ENCODE measurements at places on chromosomes 2 and 18. TPM values are rescaled to one million over a fixed set of nuclear protein-coding genes. Genes with fewer than 3 reads are reported as not detected.

GRCh38 chr2:147844697-147845410, at the start of gene ACVR2A:
TSS of gene ACVR2A (plus strand) at chr2:147845029. CDS start at chr2:147845153, 124 bp downstream.
- H3K4me1 ChIP-seq, result peaks cover 6% of the 10 kb centered on the region
- no peaks in the 10 kb centered on the region for H3K27me3 ChIP-seq
- H3K27ac ChIP-seq, result peak within 1 kb of the TSS; percentile 34
- peak within 1 kb of the TSS; percentile 99 for H3K4me3 ChIP-seq

DNA sequence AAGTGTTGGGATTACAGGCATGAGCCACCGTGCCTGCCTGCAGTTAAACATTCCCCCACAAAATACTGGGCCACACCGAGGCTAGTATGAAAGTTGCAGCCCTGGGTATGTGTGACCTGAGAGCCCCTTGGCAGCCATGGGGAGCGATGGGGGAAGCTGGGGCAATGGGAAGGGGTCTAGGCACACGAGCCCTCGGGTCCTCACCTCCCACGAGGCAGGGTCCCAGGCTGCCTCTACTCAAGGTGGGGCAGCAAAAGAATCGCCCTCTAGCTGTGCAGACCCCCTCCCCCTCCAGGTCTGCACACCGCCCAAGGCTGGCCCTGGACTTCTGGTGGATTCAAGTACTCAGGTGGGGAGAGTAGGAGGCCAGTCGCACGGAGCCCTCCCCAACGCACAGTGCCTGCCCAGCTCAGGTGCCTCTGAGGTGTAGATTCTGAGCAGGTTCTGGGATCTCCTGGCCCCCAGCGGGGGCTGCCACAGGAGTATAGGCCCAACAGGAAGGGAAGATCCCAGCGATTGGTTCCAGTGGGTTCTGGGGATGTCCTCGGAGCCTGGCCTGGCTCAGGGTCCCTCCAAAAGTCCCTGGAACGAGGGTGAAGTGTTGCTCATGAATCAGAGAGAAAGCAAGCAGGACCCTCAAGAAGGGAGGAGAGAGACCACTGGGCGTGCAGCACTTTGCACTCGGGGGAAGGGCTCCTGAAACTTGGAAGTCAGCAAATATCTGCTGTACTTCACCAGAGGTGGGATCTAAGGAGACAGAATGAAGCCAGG, 2.6 kb downstream of the GPR35 start:
- no peaks in the 10 kb centered on the region for H3K27me3 ChIP-seq
- no peaks in the 10 kb centered on the region for H3K36me3 ChIP-seq
- H3K27ac ChIP-seq, result no peak overlapping the region
- DNase-seq, result peak; percentile 44
- no peaks in the 10 kb centered on the region for H3K4me1 ChIP-seq
- H3K4me3 ChIP-seq, result no peak overlapping the region

DNA sequence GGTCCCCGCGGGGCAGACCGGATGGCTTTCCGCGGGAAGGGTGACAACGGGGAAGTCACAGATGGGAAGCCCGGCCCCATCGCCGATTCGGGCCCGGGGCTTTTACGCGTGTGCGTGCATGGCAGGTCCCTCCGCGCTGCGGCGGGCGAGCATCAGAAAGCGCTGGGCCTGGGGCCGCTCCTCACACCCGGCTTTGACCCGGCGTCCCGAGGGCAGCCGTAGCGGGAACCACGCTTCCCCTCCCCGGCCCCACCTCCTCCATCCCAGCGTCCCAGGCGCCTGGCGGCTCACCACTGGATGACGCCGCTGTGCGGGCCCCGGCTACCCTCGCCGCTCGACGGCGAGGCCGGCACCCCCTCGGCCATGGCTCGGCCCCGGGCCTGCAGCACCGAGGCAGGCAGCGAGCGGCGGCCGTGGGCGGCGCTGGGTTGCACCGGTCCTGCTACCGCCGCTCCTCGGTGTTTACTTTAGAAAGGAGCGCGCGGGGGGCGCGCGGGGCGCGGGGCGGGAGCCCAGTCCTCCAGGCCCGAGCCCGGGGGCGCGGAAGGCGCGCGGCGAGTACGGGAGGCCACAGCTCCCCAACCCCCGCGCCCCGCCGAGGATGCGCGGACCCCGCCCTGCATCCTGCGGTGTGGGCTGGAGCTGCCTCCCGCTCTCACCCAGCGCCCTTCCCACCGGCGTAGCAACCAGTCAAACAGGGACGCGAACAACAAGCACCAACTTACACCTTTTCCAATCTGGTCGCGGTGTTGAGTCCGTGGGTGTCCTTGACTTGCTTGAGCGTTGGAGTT, 806 bp downstream of the RFX8 start:
- peak overlapping the region; percentile 92 for H3K4me3 ChIP-seq
- no peaks in the 10 kb centered on the region for H3K4me1 ChIP-seq
- H3K36me3 ChIP-seq, result no peaks in the 10 kb centered on the region
- peak; percentile 87 for DNase-seq
- no peak overlapping the region for H3K27ac ChIP-seq
- no peaks in the 10 kb centered on the region for H3K27me3 ChIP-seq

DNA sequence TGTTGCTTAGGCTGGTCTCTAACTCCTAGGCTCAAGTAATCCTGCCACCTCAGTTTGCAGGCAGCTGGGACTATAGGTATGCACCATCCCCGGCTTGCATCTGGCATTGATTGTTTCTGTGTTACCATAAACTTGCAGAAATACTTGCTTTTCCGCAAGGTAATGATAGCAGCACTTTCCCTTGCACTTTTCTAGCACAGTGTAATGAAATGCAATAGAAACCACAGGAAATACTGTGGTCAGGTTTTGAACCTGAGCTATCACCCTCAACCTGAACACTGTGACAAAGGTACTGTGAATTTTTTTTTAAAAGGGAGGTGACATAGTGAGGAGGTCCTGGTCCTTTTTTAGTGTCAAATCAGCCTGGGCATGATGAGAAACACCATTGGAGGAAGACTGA, 38.3 kb downstream of the DHRS9 start:
- no peak overlapping the region for H3K4me3 ChIP-seq
- H3K27me3 ChIP-seq, result no peaks in the 10 kb centered on the region
- no peaks in the 10 kb centered on the region for H3K4me1 ChIP-seq
- no peaks in the 10 kb centered on the region for H3K36me3 ChIP-seq

ARHGAP25 gene
- 21.1 TPM for total RNA-seq

- no peaks in the 10 kb centered on the region for H3K36me3 ChIP-seq
- peaks cover 2% of the 10 kb centered on the region for H3K4me1 ChIP-seq
These were observed 95.2 kb upstream of the KLF7 start for GRCh38 chr2:207260947-207261346.

NDC80 gene
- 2.4 TPM for total RNA-seq

- H3K27me3 ChIP-seq, result no peaks in the 10 kb centered on the region
- no peak overlapping the region for H3K27ac ChIP-seq
- no peak for DNase-seq
- no peaks in the 10 kb centered on the region for H3K4me1 ChIP-seq
- no peak overlapping the region for H3K4me3 ChIP-seq
These were observed 10.8 kb downstream of the TSHZ1 start for GRCh38 chr18:75221397-75221796.

DNA sequence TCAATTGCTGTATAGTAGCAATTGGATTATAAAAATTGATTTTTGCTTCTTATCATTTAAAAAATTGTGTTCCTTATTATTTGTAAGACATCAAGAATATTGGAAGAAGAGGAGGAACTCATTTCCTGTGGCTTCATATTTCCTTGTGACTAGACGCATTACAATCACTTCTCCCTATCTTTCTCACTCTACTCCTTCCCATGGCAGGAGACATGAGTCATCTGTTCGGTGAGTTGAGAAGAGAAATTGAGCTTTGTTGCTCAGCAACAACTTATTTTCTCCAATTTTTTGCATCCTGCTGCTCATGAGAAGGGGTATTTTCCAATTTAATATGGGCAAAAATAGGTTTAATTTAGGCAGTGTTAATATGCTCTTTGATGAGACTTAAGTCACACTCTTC, 1783.9 kb downstream of the SUCLG1 start:
- no peak overlapping the region for H3K4me3 ChIP-seq
- no peaks in the 10 kb centered on the region for H3K27me3 ChIP-seq
- H3K4me1 ChIP-seq, result no peaks in the 10 kb centered on the region

ANKRD36C gene
- total RNA-seq, result 81.1 TPM

DNA sequence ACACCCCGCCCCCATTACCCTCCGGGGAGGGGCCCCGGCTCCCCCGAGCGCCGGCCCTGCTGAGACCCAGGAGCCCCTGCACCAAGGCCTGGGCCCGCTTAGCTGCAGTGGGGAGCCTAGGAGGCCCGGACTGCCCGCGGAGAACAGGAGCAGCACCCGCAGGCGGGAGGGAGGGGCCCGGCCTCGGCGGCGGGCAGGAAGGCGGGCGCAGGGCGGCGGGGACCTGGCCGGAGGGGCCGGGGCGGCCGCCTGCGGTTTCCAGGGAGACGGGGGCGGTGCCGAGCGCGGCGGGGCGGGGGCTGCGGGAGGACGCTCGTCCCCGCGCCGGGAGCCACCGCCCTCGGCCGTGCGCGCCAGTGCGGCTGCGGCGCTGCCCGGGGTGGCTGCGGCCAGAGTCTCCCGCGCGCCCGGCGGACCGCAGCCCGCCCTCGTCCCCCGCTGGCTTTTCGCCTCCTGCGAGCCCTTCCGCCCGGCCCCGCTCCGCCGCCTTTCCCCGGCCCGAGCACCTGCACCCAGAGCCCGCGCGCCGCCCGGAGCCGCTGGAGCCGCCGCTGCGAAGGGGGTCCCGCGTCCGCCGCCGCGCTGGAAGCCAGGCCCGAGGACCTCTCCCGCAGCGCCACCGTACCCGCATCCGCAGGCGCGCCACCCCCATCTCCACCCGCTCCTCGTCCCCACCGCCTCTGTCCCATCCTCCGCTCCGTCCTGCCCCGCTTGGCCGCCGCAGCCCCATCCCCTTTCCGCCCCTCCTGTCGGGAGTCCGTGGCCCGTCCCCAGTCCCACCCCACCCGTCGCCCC, 17.2 kb downstream of the GPC1 start:
- H3K4me3 ChIP-seq, result peak overlapping the region; percentile 54
- H3K27ac ChIP-seq, result no peak overlapping the region
- H3K36me3 ChIP-seq, result no peaks in the 10 kb centered on the region

- H3K27ac ChIP-seq, result no peak overlapping the region
- H3K4me3 ChIP-seq, result no peak overlapping the region
These were observed 113.7 kb downstream of the XRCC5 start for GRCh38 chr2:216222650-216223352.

- DNase-seq, result no peak
- H3K27me3 ChIP-seq, result no peaks in the 10 kb centered on the region
- H3K27ac ChIP-seq, result no peak overlapping the region
- no peak overlapping the region for H3K4me3 ChIP-seq
- no peaks in the 10 kb centered on the region for H3K4me1 ChIP-seq
These were observed 175.3 kb upstream of the THUMPD2 start for GRCh38 chr2:39954346-39954745.

STPG4 gene
- 0.90 TPM for total RNA-seq

DNA sequence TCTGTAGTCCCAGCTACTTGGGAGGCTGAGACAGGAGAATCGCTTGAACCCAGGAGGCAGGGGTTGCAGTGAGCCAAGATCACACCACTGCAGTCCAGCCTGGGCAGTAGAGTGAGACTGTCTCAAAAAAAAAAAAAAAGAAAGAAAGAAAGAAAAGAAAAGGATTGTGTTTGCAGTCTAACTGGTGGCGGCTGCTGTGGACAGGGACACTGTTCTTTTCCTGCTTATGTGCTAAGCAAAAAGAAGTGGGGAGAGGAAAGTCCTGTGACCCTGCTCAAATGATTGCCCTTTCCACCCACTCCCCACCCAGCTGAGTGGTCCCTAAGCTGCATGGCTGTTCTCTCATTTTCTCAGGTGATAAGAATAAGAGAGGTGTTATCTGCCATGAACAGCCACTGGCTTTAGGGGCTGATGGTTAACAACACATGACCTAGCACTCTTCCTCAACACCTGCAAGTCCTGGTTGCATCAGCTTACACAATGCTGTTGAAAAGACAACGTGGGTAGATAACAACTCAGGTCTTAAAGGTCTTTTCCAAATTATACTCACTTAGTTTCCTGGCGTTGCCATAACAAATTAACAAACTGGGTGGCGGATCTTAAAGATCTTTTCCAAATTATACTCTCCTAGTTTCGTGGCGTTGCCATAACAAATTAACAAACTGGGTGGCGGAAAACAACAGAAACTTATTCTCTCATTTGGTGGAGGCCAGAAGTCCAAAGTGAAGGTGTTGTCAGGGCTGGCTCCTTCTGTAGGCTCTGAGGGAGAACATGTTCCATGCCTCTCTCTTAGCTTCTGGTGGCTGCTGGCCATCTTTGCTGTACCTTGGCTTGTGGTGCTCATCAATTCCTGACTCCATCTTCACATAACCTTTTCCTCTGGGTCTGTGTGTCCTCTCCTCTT, 90.3 kb upstream of the RTN4 start:
- no peak overlapping the region for H3K4me3 ChIP-seq
- H3K27ac ChIP-seq, result no peak overlapping the region
- H3K4me1 ChIP-seq, result no peaks in the 10 kb centered on the region
- no peaks in the 10 kb centered on the region for H3K27me3 ChIP-seq
- DNase-seq, result no peak

DNA sequence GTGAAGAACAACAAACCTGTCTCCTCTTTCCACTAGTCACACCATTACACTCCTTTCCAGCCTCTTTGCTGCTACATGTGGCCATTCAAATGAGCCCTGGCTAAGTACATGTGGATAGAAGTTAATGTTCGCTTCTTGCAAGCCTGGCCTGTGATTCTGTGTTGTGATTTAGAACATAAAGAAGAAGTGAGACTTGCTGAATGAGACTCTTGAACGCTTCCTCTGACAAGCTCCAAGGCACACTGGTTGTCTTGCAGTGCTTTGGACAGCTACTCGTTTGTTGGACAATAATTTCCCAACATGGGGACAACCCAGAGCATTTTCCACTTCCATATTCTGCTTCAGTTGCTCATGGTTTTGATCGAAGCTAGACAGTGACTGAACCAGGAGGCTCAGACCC, 57.3 kb downstream of the CCDC74A start:
- no peaks in the 10 kb centered on the region for H3K27me3 ChIP-seq
- no peak overlapping the region for H3K4me3 ChIP-seq
- DNase-seq, result no peak
- H3K36me3 ChIP-seq, result no peaks in the 10 kb centered on the region

GRCh38 chr2:158346032-158346431, 110.5 kb downstream of the CCDC148 start:
- H3K27me3 ChIP-seq, result no peaks in the 10 kb centered on the region
- no peaks in the 10 kb centered on the region for H3K4me1 ChIP-seq
- DNase-seq, result no peak
- no peak overlapping the region for H3K27ac ChIP-seq

- H3K4me3 ChIP-seq, result no peak overlapping the region
- H3K36me3 ChIP-seq, result no peaks in the 10 kb centered on the region
- no peaks in the 10 kb centered on the region for H3K4me1 ChIP-seq
- DNase-seq, result no peak
These were observed 75.9 kb downstream of the INHBB start for GRCh38 chr2:120421830-120422175.

DNA sequence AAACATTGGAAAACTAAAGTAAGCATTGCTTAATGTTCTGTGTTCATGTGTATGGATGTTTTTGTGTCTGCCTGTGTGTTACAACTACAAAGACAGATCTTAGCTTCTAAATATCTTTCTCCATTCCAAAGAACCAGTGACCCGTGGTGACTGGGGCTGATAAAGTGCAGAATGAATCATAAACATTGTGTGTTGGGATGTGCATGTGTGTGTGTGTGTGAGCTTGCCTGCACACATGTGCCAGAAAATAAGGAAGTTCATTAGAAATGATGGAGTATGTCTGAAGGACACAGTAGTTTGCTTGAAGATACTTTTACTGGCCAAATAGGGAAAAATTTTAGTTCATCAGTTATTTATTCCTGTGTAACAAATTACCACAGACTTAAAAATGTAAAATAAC, 756.6 kb upstream of the CELF4 start:
- H3K36me3 ChIP-seq, result no peaks in the 10 kb centered on the region
- H3K4me1 ChIP-seq, result no peaks in the 10 kb centered on the region
- H3K4me3 ChIP-seq, result no peak overlapping the region
- no peak overlapping the region for H3K27ac ChIP-seq
- no peaks in the 10 kb centered on the region for H3K27me3 ChIP-seq
